Stimulated activated CD4-positive, alpha-beta T cell treated with anti-CD3 and anti-CD28 coated beads, Interleukin-12 subunit alpha, Interleukin-12 subunit beta, amount 100 ng/mL, for 24 hours (primary cell): ENCODE measurements at places on chromosomes 1 and 21.
A peak's percentile ranks its signal among the peaks of the same experiment; 100 is the strongest.

GRCh38 chr1:110300412-110301085, 38.6 kb upstream of the RBM15 start:
- no peak for DNase-seq

DNA sequence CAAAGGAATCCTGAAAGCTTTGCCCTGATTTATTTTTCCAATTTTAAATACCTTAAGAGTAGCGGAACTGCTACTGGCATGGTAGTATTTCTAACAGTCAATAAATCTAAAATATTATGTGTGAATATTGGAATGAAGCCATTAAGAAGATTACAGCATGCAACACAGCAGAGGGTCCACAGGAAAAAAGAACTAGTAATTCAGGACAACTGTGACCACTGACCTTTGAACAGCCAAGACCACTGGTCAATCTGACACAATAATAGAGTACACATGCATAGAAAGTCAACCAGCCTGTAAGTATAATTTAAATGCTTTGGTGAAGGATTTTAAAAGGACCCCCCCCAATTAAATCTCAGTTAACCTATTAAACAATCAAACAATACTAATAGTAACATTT, 171.0 kb downstream of the DENND1B start:
- DNase-seq: no peak

GRCh38 chr21:32567626-32568025, 17.7 kb downstream of the TCP10L start:
- no peak for DNase-seq

DNA sequence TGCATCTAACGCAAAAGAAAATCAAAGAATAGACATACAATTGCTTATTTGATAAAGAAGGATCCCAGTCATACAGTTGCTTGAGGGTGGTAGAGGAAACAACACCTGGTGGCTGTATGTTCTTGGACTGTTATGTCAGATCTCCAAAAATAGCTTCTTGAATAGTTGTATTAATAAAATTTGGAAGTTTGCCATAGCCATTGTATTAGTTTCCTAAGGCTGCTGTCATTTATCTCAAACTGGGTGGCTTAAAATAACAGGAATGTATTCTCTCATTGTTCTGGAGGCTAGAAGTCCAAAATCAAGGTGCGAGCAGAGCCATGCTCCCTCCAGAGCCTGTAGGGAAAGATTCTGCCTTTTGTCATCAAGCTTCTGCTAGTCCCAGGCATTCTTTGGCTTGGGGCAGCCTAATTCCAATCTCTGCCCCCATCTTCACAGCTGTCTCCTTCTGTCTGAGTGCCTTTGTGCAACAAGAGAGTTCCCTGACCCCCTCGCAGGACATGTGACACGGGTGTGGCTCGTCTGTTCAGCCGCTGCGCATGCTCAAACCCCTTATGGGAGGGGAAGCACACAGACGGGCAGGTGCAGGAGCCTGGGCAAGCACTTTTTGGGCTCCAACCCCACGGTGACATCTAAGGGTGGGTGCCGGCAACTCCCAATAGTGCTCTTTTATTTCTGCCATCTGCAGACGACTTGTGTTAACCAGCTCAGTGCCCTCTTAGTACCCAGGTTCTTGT, 21.7 kb upstream of the GRIK1 start:
- DNase-seq: no peak

- DNase-seq: no peak
Measured at GRCh38 chr1:26122988-26123973, 11.7 kb downstream of the PDIK1L start.

GRCh38 chr1:107110326-107110725, 30.5 kb upstream of the NTNG1 start:
- DNase-seq: no peak

- DNase-seq: no peak
Measured at GRCh38 chr1:14413819-14414490, 184.5 kb upstream of the KAZN start.

DNA sequence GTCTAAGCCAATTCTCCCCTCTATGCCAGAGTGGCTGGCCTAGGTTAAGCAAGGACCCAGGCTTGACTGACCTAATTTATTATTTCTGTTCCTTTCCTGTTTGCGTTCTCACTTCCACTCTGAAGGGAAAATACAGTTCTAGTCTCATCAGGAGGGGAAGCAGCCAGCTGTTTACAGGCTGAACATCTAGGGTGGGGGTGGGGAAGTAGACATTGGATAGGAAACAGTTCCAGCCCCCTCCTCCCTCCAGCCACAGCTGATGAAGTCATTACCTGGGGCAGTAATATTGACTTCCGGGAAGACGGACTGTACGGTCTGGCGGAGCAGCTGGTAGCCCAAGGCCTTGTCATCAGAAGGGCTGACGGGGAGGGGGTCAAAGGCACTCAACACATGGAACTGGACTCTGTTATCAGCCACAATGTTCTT, 17.6 kb downstream of the PM20D1 start:
- no peak for DNase-seq

DNA sequence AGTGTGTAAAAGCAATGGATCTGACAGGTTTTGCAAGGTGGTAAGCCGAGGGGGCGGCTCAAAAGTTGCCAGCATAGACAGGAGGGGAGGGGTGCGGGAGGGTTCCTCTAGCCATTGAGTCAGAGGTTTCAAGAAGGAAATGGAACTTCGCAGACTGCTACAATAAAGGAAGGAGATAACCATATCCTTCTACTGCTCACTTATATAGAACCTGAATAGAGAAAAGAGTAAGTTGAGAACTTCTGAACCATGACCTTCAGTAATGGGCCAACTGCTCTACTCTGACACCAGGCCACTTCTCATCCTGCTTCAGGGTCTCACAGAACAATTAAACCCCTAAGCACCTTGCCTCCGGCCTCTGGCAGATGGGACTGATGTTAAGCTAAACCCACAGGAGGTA, 26.3 kb upstream of the BCAR3 start:
- DNase-seq: peak; percentile 53

DNA sequence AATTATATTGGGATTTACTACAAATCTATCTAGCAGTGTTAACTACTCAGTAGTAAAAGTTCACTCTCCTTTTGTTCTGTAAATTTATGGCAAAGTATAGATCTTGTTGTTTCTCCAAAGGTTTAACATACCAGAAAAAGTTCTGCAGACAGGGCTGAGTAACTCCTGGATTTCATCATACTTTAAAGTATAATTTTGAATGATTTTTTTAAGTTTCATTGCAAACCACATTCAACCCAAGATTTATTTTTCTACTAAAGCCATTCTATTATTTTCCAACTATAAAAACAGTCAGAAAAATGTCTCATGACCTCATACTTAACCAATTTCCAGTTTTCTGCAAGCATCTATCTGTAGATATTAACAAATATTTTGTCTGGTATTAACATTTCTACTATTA, 585.8 kb upstream of the ZRANB2 start:
- no peak for DNase-seq

DNA sequence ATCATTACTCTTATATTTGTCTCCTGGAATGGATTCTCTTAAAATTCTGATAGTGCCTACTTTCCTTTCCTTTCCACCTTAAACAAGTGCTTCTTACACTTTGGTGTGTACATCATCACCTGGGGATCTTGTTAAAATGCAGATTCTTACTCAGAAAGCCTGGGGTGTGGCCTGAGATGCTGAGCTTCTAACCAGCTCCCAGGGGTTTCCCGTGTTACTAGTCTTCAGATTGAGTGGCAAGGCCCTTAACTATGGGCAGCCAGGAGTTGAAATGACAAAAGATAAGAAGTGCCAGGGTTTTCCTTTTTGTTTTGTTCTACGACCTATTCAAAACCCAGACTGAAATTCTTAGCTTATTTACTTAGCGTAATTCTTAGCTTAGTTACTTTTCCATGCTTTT, 159.2 kb downstream of the HFM1 start:
- DNase-seq: no peak

DNA sequence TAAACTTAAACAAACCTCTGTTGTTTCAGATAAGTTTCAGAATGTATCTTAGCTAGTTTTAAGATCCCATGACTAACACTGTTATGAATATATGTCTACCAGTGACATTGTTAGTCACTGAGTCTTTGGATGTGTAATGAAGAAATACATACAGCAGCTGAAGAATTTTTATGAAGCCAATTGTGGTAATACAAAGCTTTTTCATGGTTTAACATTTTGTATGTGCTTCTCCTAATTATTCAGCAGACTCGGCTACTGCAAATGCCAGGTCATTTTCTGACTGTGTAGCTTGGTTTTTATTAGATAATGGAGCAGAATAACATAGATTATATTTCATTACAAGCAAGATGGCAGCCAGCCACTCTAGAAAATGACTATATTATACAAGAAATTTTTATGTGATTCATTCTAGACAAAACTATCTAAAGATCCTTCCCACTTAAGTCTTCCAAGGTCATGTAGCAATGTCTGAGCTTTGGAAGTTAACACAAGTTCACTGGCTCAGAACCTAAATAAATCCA, 147.8 kb downstream of the TNFSF18 start:
- DNase-seq: no peak

DNA sequence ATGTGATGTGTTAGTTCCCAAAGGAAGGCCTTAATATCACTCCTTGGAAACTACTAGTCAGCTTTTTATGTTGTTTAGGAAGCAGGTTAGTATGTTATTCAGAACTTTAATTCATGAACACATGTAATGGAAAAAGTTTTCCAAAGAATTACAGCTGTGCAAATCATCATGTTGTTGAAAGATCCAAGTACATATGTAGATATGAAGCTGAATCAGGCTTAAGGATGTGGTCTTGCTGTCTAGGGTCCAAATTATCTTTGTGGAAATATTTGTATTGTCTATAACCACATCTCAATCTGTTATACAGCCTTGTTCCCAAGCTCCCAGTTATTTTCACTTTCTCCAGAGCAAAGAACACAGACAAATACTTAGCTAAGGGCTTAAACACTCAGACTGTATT, 231.6 kb downstream of the TPR start:
- no peak for DNase-seq

- no peak for DNase-seq
Measured at GRCh38 chr1:154414606-154415005, 9.5 kb downstream of the IL6R start.

- no peak for DNase-seq
Measured at GRCh38 chr21:41378849-41379248, 17.0 kb downstream of the MX2 start.

DNA sequence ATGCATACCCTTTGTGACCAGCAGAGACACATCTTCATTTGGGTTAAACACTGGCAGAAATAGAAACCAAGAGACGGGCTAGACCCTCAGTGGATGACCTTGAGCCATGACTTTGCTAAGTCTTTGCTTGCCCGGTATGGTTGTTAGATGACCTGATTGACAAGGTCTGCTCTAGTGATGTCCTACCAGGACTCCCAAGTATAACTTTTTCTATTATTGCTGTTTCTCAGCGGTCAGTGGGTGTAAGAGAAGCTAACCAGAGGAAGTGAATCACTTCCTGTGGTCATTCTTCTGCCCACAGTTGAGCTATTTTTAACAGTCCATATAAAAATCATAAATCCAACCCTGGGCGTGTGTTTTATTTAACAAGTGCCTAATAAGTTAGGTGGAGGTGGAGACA, 126.2 kb upstream of the ETS2 start:
- no peak for DNase-seq

DNA sequence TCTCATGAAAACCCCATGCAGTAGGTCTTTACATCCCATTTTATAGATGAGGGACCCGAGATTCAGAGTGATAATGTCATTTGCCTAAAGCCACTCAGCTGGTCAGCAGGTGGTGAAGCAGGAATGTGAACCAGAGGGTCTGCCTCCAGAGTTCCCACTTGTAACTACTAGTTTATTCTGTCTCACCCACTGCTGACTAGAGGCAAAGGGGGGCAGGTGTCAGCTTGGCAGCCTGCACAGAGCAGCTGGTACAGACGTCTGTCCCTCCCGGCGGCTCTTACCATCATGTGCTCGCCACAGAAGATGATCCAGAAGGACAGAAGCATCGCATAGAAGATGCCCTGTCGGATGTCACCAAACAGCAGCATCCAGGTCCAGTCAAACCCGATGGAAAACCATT, 82.4 kb downstream of the WLS start:
- no peak for DNase-seq

GRCh38 chr1:184020855-184021254, 16.7 kb downstream of the COLGALT2 start:
- no peak for DNase-seq

GRCh38 chr1:200211157-200211556, 183.6 kb downstream of the NR5A2 start:
- no peak for DNase-seq

DNA sequence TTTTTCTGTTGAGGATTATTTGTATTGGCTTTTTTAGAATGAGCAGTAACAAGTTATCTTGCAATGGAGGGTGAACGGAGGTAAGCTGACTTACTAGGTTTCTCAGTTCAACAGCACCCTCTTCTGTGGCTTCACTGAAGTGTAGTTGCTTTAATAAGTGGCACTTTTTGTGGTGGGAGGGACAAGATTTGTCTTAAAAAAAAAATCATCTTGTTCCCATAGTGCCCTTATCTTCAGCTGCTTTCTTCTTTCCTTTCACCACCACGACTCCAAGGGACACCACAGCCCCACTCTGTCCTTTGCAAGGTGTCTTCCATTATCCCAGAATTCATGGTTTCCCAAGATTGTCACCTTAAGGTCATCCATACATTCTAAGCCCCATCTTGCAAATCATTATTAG, 92.9 kb downstream of the PIGK start:
- no peak for DNase-seq

DNA sequence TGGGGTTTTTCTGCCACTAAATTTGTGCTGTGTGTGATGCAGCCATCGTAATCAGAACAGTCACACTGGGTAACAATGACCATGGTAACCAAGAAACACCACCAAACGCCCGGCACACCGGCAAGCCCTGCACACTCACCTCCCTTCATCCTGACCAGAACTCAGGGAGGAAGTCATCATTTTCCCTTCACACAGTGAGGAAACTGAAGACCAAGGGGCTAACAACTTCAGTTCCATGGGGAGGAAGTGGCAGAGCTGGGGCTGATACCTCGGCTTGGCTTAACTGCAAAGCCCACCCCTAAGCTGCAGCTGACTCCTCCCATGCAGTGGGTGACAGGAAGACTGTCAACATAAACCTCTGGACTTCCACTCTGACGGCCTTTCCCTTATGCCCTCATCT, 69.3 kb upstream of the BCAR3 start:
- DNase-seq: no peak

DNA sequence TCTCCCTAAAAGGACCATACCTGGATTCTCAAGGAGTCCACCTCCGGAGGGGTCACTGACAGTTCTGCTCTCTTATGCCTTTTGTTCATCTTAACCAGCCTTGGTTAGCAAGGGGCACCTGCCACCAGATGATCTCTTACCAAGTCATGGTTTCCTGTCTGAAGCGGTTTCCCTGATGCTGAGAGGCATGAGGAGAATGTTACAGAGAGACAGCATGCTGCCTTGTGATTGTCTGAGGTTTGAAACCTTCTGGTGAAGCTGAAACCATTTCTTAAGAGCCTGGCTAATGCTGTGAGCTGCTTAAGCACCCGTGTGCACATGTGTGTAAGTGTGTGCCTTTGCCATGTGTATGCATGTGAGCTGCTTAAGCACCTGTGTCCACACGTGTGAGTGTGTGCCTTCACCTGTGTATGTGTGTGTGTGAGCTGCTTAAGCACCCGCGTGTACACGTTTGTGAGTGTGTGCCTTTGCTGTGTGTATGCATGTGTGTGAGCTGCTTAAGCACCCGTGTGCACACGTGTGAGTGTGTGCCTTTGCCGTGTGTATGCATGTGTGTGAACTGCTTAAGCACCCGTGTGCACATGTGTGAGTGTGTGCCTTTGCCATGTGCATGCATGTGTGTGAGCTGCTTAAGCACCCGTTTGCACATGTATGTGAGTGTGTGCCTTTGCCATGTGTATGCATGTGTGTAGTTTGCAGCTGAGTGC, 136.4 kb upstream of the COL6A1 start:
- DNase-seq: no peak

GRCh38 chr1:212108187-212108586, 72.6 kb downstream of the DTL start:
- no peak for DNase-seq
